A549 treated with CORT108297 at 1 μM for 4 hours (cell line): ENCODE measurements at places on chromosomes 1 and 21. TPM values are rescaled to one million over a fixed set of nuclear protein-coding genes. Genes with fewer than 3 reads are reported as not detected.

The TPTE gene
- not detected in 5 replicates for total RNA-seq

The KDF1 gene
- 0.07 to 0.08 TPM in 2 of 5 replicates, not detected in the others for total RNA-seq

The BMP8A gene
- 0.07 to 0.16 TPM (median 0.12 TPM) in 4 of 5 replicates, not detected in the other for total RNA-seq

The KRTAP19-5 gene
- not detected in 5 replicates for total RNA-seq

The GSTM1 gene
- not detected in 5 replicates for total RNA-seq

The FLG2 gene
- total RNA-seq: not detected in 5 replicates

The UBL4B gene
- total RNA-seq: not detected in 5 replicates

The ECE1 gene
- 50.3 to 69.2 TPM (median 60.6 TPM) in 5 replicates for total RNA-seq

The ALG6 gene
- total RNA-seq: 5.8 to 6.6 TPM (median 6.1 TPM) in 5 replicates

The TTC24 gene
- total RNA-seq: not detected in 5 replicates

The LORICRIN gene
- not detected in 5 replicates for total RNA-seq

The BEND5 gene
- not detected in 5 replicates for total RNA-seq

The CASQ1 gene
- total RNA-seq: not detected in 5 replicates

The IL19 gene
- total RNA-seq: not detected in 5 replicates

The HEATR1 gene
- 22.6 to 28.2 TPM (median 26.2 TPM) in 5 replicates for total RNA-seq

The SYT2 gene
- total RNA-seq: 0.01 to 0.04 TPM (median 0.03 TPM) in 5 replicates

The RIPK4 gene
- total RNA-seq: 13.4 to 17.3 TPM (median 15.3 TPM) in 5 replicates

The KCNA3 gene
- total RNA-seq: not detected in 5 replicates
